ENCODE measurements at places on chromosomes 4 and X.

- no peak for DNase-seq
Observed at GRCh38 chr4:100086766-100087431, 103.4 kb downstream of the DDIT4L start.

- no peak for DNase-seq
Observed at GRCh38 chr4:180827232-180828009, 1415.8 kb upstream of the TENM3 start.

GRCh38 chr4:98677799-98678198 is 19.4 kb upstream of the TSPAN5 start:
- DNase-seq, result no peak

DNA sequence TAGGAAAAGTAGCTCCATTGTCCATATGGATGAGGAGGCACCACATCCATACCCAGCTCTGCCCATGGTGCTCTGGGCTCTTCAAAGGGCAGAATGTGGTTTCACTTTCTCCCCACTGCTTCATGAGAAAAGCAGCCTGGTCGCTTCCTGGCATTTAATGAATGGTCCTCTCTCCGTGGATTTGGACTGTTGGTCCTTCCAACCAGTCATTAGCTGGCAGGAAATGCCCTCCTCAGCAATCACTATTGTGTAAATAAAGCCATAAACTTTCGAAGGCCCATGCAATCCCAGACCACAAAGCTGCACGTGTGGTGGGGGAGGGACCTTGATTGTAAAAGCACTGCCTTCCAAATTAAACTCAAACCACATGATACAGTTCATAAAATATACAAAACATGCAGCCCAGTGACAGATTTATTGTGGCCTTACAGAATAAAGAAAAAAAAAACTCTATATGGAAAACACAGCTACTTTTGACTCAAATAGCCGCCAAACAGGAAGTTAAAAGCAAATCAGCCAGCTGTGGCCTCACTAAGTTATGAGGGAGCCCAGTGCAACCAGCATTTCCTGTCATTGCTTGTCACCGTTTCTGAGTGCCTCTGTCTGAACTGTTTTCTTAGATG is 8.1 kb downstream of the MBNL3 start:
- no peak for DNase-seq

- no peak for DNase-seq
Observed at GRCh38 chr4:15665753-15666365, 10.7 kb upstream of the FBXL5 start.

DNA sequence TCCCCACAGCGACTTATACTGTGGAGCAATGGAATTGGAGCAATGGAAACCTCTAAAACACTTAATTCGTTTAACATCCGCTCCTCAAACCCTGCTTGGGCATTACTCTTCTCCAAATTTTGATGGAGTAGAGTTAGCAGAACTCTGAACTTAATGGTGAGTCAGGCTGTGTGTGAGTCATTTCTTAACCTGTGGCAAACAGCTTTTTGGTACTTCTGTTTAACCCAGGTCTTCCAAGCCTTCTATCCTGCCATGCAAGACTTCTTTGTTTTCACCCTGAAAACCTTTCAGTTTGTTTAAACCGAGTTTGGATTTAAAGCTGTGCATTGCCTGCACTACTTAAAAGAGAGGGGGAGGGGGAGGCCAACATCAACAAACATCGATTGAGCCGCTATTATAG is 3.6 kb upstream of the AMOT start:
- DNase-seq, result no peak

DNA sequence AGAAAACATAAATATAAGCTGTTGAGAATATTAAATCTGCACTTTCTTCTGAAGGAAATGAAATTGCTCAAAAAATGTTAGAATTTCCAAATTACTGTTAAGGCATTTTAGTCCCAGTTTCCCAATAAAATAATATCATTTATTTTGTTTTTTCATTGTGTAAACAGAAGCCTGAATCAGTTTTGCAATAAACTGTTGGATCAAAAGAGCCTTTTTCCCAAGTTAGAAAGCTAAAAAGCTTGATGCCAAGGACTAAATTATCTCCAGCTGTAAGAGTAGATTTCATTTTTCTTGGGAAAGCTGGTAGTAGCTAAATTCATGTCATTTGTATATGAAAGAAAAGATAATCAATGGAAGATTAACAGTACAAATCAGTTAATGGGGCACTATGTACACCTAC is 95.8 kb downstream of the RNF150 start:
- DNase-seq, result no peak

DNA sequence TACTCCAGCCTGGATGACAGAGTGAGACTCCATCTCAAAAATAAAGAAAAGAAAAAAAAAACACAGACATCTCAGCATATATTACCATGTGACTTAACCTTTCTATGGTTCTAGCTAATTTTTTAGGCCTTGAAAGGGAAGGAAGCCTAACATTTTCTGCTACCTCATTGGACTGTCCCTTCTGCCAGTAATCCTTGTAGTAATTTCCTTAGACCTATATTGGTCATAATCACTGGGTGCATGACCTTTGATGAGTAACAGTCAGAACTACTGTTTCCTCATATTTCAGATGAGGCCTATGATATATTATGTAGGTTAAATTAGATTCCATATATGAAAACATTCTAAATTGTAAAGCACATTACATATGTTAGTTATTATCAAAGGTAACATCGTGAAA is 9.6 kb downstream of the XIAP start:
- no peak for DNase-seq

- no peak for DNase-seq
Observed at GRCh38 chr4:78242071-78242470, 184.9 kb downstream of the FRAS1 start.

GRCh38 chr4:101114936-101115372 is 232.4 kb downstream of the PPP3CA start:
- no peak for DNase-seq

DNA sequence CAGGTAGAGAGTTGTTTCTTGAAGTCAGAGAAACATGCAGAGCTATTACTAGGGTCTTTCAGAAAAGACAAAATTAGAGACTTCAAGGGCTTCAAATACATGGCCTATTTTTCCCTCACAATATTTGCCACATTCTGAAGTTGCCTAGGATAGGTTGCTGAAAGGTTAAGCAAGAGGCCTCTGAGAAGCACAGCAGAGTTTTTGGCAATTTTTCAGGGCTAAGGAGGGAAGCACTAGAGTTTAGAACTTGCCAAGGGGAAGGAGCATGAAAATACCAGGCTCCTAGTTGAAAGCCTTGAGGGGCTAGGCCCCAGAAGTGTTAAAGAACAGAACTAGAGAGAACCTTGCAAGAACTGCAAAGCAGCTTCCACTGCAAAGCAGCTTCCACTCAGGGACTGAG is 86.4 kb downstream of the ANAPC10 start:
- no peak for DNase-seq
